ENCODE measurements at places on chromosomes 5 and 9. TPM values are rescaled to one million over a fixed set of nuclear protein-coding genes. Genes with fewer than 3 reads are reported as not detected.
A peak's percentile ranks its signal among the peaks of the same experiment; 100 is the strongest.

- DNase-seq = no peak
These were observed 55.3 kb downstream of the TGFBR1 start for GRCh38 chr9:99160173-99160572.

- no peak for DNase-seq
These were observed 141.2 kb upstream of the SLC28A3 start for GRCh38 chr9:84481636-84482218.

OLFML2A gene
- total RNA-seq = 3.9 TPM

DNA sequence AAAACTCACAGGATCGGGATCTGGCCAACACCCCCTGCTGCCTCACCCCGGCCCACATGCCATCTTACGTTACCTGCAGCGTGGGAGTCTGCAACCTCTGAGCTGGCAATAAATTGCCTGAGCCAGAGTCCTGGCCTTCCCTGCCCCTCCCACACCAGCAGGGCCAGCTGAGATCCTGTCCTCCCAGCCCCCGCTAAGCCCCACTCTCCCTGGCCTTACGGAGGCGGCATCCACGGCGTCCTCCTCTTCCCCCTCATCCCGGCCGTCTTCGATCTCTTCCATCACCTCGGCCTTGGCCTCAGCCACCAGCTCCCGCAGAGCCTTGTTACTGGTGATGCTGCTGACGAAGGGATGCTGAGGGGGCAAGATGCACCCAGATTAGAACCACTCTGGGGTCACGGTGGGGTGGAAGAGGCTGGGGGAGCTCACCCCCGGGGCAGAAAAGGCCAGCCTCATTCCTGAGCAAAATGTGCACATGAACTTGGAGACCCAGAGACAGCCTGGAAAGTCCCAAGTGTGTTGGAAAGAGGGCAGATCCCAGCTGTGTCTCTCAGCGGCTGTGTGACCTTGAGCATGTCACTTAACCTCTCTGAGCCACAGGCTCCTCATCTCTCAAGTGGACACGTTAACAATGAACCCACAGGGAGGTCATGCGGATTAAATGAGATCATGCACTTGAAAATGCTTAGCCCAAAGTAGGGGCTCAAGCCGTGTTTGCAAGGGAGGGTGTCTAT lies 89.9 kb upstream of the FBXW11 start:
- no peak for DNase-seq

DNA sequence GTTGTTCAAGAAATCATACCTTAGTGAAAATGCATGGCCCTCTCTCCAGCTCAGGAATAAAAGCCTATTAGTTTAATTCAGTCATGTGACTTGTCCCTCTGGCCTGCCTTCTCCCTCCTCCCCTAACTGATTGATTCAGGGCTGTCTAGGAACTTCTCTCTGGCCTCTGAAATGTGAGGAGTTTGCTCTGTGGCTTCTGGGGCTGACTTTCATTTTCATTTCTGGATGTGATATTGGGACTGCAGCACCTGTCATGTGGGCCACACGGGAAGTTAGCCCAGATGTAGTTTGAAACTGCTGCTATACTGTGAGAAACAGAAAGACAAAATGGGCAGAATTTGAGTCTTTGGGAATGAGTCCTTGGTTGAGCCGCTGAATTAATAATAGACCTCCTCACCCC lies 44.8 kb downstream of the PARP8 start:
- DNase-seq = peak; percentile 50

HMCN2 gene
- total RNA-seq = not detected

- DNase-seq = no peak
These were observed 378.7 kb downstream of the TMEM232 start for GRCh38 chr5:110347781-110348180.

SEMA5A gene
- 0.23 TPM for total RNA-seq

GRCh38 chr9:11159318-11159862 lies 546.6 kb upstream of the PTPRD start:
- no peak for DNase-seq

PTGDS gene
- not detected for total RNA-seq

GRCh38 chr9:108835831-108836230 lies 20.0 kb downstream of the ACTL7B start:
- peak; percentile 64 for DNase-seq

- DNase-seq = no peak
These were observed 1.3 kb upstream of the SNX2 start for GRCh38 chr5:122773619-122774018.

SPATA31A3 gene
- total RNA-seq = not detected

GRCh38 chr5:115450741-115451140 lies 93.8 kb downstream of the FEM1C start:
- DNase-seq = peak; percentile 36

TPPP gene
- total RNA-seq = not detected

DNA sequence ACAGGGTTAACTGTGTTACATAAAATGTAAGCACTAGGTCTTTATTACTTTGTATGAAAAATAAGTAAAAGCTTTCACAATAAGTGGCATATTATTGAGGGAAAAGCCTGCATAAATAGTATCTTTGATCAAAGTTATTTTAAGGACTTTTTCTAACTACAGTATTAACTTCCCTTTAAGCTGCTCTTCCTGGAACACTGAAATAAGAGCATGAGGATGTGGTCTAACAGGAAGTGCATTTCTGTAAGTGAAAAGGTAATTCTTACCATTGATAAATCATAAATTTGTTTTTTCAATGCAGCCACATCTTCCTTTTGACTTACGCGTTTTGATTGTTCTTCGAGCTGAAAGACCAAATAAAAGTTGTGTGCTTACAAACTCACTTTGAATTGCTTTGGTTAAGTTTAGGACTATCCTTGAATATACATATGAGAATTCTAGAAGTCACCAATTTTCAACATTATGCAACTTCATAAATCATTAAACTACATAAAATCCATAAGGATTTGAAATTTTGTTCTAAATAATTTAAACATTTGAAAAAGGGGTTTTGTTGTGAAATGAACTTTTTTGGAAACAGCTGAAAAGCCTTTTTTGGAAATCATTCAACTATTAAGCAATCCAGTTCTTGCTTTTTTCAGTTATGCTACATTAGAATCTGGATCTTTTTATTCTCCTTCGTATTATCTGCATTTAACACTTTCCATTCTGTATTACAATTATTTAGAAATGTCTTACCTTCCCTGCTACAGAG lies 50.6 kb downstream of the RASEF start:
- DNase-seq = no peak

GRCh38 chr5:142235050-142235797 lies 89.6 kb downstream of the SPRY4 start:
- DNase-seq = no peak

GRCh38 chr5:31730139-31730538 lies 91.2 kb downstream of the PDZD2 start:
- no peak for DNase-seq

PITX1 gene
- total RNA-seq = 34.0 TPM

CCL27 gene
- not detected for total RNA-seq

GRCh38 chr9:133975511-133975910 lies 16.6 kb downstream of the VAV2 start:
- no peak for DNase-seq

DNA sequence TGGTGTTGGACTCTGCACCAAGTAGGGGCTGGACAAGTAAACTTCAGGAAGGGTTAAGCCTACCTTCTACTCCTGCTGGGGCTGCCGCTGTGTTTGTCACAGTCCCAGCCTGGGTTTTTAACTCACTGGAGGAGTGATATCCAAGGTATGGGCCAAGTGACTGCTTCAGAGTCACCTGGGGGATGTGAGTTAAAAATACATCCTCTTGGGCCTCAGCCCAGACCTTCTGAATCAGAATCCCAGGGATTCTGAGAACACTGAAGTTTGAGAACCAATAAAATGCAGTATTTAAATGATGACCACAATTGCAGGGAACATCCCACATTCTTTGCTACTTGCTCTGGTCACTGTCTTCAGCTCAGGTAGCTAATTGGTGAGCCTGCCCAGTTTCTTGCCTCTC lies 95.1 kb upstream of the DNAH5 start:
- no peak for DNase-seq

DNA sequence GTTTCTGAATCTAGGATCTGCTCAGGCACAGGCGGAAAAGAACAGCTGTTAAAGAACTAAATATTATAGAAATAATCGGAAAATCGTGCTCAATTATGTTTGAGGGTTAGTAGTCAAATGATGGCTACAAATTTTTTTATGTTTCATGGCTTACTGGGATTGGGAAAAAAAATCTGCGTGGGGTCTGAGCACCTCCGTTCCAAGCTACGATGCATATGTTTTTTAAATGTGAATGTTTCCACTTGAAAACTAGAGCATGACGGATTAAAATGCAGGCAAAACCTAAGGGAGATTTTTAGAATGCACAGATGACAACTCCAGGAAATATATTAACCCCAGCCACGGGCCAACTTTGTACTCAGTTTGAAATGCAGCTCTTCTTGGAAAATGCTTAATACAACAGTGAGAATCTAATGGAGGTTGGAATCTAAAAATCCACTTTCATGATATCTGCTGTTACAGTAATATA lies 5.3 kb downstream of the OTP start:
- DNase-seq = no peak

GRCh38 chr5:39541920-39542319 lies 117.1 kb upstream of the DAB2 start:
- no peak for DNase-seq

AGXT2 gene
- total RNA-seq = not detected

DNA sequence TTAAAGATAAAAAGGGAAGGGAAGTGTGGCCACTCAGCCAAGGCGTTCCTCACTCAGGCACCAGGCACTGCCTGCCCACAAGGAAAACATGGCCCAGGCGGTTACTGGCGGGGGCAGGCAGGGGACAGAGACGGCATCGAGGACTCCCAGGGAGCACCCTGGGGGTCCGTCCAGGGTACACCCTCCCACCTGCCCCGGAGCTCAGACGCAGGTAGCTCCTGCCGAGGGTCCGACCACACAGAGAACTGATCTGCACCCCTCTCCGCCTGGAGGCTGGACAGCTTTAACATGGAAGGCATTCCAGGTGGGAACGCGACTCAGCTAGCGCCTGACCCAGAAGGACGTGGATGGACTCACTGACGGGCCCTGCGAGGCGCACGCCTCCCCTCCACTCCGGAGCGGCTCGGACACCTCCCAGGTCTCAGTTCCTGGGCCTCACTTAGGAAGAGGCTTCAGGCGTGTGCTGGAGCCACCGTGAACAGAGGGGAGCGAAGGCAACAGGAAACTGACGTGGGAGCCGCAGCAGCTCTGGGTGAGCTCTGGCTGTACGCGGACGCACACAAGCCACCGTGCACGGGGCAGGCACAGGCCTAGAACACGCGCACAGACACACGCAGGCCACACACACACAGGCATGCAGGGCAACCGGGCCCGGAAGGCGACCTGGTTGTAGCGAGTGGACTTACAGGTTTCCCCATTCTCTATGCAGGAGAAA lies 47.5 kb downstream of the NKD2 start:
- no peak for DNase-seq

SLC2A6 gene
- 30.9 TPM for total RNA-seq

GRCh38 chr5:33890131-33891032 lies 1.4 kb downstream of the ADAMTS12 start:
- peak; percentile 37 for DNase-seq

DNA sequence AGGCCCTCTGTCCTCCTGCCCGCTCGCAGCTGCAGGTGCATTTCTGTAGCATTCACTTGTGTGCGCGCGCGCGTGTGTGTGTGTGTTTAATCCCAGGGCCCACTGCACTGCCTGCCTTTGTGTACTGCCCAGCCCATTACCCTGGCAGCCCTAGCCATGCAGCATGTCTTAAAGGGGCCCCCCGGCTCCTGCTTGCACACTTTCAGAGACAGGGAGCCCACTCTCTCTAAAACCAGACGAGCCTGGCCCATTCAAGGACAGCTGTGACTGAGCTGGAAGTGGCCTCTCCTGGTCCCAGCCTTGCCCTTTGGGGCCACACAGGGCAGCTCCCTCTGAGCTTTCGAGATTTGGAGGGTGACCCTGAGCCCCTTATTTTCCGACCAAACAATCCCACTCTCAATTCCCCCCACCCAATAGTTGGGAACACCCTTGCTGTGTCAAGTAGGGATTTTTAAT lies 98.9 kb downstream of the DAB2IP start:
- DNase-seq = no peak

BARHL1 gene
- not detected for total RNA-seq

DNA sequence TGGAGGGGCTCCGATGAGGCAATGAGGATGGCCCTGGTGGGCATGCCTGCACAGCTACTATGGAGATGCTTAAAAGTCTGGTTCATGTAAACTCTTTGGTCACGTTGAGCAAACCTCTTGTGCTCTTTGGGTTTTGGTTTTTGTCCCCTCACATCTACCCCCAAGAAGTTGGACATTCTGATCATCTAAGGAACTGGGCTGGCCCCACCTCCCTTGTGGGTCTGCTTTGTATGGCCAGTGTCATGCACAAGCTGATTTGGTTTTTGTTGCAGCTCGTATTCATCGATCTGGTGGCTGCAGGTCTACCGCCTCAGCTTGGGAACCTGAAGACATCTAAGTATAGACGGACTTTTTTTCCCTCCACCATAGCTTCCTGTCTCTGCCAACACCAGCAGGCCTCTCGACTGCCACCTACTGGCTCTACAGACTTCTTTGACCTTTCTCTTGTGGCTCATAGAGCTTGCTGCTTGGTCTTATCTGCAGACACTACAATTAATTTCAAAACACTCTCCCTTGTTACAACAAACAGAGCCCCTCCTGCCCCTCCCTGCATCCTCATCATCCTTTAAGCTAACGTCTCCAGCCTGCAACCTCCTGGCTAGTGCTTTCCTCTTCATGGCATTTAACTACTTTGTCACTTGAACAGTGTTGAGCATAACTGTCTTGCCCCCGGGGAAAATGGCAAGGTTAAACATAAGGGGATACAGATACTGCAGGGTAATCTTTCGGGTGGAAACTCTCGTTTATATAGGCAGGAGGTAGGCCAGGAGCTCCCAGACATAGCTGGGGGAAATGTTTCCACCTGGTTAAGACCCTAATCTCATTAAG lies 34.5 kb downstream of the TSTD2 start:
- DNase-seq = peak; percentile 85

DNA sequence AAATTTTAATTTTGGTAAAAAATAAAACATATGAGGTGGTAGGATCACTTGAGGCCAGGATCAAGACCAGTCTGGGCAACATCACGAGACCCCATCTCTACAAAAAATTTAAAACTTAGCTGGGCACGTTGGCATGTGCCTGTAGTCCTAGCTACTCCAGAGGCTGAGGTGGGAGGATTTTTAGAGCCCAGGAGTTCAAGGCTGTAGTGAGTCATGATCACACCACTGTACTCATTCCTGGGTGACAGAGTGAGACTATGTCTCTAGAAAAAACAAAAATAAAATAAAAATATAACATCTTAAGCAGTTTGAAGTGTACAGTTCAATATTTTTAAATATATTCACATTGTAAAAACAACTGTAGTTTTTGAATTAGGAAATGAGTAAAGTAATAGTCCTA lies 108.3 kb downstream of the SMIM15 start:
- DNase-seq = peak; percentile 17

RAB3C gene
- total RNA-seq = 0.91 TPM

Data from Daoy (cell line).